Astrocyte of the spinal cord (primary cell): ENCODE measurements at places on chromosomes 5 and 9.
A peak's percentile ranks its signal among the peaks of the same experiment; 100 is the strongest.

GRCh38 chr5:143262393-143263174 is 140.9 kb downstream of the NR3C1 start:
- DNase-seq = peak; percentile 92

- DNase-seq = no peak
Observed at GRCh38 chr9:16475257-16475656, 395.2 kb downstream of the BNC2 start.

GRCh38 chr5:74951865-74952264 is 85.7 kb upstream of the FAM169A start:
- DNase-seq = no peak

DNA sequence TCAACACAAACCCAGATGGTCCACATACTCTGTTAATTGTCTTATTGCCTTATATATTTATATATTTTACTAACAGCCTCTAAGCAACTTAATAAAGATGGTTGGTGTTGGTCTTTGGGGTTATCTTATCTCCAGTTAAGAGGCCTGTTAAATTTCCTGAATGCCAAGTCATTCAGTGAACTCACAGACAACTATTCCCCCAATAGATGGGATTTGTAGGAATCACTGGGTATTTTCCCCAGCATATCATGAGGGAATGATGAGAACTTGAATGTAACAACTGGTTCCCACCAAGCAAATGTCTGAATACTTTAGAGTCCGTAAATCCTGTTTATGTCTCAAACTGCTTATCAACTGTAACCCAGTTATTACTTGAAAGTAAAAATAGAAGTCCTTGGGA is 42.7 kb upstream of the RETREG1 start:
- DNase-seq = no peak

GRCh38 chr9:2655411-2655901 is 33.9 kb downstream of the VLDLR start:
- DNase-seq = peak; percentile 96

GRCh38 chr9:4118666-4119065 is 181.2 kb downstream of the GLIS3 start:
- DNase-seq = no peak

DNA sequence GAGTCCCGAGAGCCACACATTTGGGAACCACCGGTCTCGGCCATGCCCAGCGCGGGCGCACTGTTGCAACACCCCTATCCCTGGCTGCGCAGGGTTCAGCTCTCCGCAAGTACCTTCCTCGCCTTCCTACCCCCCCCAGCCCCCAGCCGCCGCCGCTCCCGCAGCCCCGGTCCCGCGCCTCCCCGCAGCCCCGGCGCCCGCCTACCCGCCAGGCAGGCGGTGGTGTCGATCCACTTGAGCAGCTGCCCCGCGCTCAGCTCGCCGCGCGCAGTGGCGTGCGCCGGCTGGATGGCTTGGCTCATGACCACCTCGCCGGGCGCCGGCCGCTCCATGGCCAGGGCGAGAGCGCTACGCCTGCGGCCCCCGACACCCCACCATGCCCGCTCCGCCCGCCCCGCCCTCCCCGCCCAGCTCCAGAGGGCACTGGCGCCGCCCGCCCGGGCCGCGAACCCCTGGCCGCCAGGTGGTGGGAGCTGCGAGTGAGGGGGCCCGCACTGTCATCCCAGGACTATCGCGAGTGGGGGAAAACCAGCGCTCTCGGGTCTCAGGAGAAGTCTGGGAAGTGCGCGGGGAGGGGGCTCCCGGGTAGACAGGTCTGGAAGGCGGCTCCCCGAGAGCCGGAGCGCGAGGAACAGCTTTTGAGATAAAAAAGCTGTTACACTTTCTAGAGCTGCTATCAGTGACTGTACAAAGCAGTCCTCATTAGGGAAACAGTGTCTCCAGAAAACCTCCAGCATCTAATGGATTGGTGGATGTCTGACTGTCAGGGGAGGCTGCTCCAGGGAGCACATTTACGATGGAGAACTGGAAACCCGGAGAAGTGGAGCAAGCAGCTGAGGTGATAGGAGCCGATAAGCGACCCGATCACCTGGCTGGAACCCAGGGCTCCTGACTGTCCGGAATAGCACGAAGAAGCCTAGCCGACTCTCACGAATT is at the start of gene ACOT12:
Gene ACOT12, minus strand, starts transcription at position 352 of the 936 bp plus-strand sequence. Its CDS starts 20 bp downstream, at position 332.
- peak; percentile 15 for DNase-seq

GRCh38 chr5:41325074-41325473 is 111.7 kb upstream of the C6 start:
- no peak for DNase-seq

- no peak for DNase-seq
Observed at GRCh38 chr5:154097031-154097430, 58.3 kb downstream of the MFAP3 start.

DNA sequence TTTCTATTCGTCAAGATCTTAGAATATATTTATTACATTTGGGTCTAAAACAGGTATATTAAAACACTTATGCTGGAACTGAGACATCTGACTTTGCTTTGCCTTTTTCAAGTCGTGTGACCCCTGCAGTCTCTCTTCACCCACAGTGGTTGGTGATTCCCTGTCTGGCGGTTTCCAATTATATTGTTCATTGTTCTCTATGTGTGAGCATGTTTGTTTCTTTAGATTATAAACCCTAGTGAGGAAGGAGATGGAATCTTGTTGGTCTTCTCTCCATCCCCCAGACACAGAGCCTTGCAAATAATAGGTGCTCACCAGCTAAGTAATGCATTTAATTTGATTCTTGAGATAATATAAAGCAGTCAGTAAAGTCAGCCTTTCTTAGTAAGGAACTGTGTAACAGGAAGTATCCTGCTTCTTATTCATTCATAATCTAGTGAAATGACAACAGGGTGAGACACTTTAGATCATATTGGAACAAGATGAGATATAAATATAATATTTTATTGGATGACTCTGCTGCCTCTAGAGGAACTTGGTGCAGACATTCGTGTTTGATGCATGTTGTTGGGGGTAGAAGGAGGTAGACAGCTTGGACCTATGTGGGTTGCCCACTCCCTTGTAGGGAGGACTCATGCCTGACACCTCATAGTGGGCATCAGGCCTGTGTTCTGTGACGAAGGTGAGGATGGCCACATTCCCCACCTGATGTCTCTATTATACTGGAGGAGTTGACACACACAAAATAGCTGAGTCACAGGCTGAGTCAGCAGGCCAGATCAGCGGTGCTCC is 88.1 kb downstream of the FGF1 start:
- DNase-seq = peak; percentile 80

- no peak for DNase-seq
Observed at GRCh38 chr5:120452471-120452870, 11.6 kb upstream of the PRR16 start.

- DNase-seq = peak; percentile 55
Observed at GRCh38 chr9:88998911-88999310, 7.6 kb downstream of the S1PR3 start.

DNA sequence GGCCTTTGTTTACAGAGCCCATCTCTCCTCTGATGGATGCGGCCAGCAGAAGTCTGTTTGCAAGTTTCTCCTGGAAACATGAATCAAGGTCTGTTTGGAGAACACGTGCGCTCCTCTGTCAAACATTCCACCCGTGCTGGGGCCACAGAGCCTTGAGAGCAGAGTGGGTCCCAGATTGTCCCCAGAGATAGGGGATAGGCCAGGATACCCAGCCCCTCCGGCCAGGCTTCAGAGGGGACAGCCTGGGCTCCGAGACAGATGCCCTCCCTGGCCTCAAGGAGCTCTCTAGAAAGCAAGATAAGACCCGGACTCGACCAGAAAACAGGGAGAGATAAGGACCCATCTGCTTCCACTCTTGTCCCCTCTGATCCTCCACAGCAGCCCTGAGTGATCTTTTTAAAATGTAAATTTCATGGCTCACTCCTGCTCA is 40.4 kb upstream of the HAND1 start:
- DNase-seq = no peak

GRCh38 chr5:1651971-1652872 is 128.5 kb upstream of the LPCAT1 start:
- DNase-seq = no peak

GRCh38 chr5:32507738-32508434 is 63.3 kb upstream of the ZFR start:
- peak; percentile 69 for DNase-seq

GRCh38 chr9:86546712-86547111 is 192.5 kb upstream of the TUT7 start:
- DNase-seq = no peak

DNA sequence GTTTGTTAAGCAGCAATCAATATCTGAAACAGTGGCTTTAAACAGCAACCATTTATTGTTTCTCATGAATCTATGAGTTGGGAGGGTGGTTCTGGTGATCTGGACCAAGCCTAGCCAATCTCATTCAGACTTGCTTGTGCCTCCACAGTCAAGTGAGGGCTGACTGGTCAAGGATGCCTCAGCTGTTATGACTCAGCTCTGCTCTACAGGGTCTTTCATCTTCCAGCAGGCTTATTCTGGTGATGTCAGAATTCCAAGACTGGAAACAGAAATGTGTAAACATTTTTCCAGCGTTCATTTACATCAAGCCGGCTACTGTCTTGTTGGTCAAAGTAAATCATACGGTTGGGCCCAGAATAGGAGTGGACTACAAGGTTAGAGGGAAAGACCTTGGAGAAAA is 2.5 kb upstream of the PIP5K1B start:
- no peak for DNase-seq

GRCh38 chr5:45507178-45507577 is 189.0 kb downstream of the HCN1 start:
- peak; percentile 7 for DNase-seq

DNA sequence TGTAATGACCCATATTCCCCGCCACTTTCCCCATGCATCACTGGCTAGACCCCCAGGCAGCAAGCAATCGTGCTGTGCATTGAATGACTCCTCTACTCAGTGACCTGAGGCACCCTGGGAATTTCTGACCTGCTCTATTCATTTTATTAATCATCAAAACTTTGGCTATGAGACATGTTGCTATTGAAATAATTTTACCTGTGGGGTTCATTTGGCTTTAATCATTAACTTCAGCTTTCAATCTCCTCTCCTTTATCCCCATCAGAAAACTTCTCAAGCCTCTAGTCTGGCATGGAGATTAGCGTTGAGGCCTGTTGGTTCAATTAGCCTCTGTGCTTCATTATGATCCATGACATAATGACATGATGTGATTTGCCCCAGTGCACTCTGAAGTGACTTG is 429.0 kb downstream of the ZNF608 start:
- DNase-seq = no peak

DNA sequence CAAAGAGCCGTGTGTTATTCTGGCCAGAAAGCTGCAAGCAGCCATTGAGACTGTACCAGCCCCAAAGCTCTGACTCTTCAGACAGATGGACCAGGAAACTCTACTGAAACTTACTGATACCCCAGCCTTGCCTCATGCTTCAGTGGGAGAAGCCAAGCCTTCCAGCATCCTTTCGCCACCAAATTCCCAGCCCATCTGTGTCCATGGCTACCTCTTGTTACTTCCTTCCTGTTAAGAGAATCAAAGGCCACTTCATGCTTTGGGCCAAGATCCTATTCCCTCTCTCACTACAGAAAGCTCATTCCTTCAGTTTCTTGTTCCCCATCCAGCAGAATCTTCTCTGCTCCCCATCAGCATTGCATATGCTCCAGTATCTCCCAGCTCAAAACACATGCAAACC is 46.9 kb upstream of the FREM1 start:
- DNase-seq = no peak

GRCh38 chr5:172931001-172931536 is 28.2 kb upstream of the RPL26L1 start:
- DNase-seq = peak; percentile 87

DNA sequence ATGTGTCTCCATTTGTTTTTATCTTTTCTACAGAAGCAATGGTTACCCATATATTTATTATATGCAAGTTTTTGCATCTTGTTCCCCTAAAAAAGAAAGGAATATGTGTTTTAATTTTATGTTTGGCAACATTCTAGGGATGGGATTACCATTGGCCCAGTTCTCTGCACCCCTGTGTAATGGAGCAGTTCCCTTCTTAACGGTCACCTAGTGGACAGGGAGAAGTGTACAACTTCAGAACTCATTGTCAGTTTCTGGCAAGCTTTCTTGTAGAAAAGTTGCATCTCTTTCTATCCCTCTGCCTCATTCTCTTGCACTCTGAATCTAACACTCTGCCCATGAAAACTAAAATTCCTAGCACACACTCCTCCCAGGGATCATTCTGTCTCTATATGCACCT is 78.2 kb downstream of the DOCK8 start:
- DNase-seq = no peak

DNA sequence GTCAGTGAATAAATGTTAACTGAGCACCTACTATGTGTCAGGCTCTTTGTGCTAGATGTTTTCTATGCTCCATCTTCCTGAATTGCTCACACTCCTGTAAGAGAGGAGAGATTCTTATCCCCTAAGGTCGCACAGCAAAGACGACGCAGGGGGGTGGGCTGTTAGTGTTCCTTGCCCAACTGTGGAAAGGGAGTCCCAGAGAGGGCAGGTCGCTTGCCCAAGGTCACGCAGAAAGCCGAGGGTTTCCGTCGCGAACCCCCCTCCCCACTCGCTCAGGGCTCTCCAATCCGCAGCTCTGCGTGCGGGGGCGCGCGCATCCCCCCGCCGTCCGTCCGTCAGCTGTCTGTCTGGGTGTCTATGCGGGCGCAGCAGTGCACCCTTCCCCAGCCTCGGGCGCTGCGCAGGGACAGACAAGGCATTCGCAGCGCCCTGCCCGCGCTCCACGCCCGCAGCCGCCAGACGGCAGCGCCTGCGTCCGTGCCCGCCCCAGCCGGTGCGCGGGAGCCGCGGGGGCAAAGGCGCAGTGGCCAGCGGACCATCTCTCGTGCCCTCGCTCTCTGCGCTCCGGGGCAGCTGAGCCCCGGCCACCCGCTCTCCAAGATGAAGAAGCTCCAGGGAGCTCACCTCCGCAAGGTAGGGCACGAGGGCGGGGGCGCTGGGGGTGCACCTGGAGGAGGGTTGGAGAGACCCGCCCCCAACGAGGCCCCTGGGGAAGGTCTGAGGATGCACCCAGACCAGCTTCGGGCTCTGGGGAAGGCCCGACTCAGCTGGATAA is at the start of gene SLC6A7:
Gene SLC6A7, plus strand, starts transcription at position 335 of the 775 bp plus-strand sequence. Its CDS starts 266 bp downstream, at position 601.
- DNase-seq = no peak

- DNase-seq = no peak
Observed at GRCh38 chr5:31819926-31820516, 181.1 kb downstream of the PDZD2 start.

DNA sequence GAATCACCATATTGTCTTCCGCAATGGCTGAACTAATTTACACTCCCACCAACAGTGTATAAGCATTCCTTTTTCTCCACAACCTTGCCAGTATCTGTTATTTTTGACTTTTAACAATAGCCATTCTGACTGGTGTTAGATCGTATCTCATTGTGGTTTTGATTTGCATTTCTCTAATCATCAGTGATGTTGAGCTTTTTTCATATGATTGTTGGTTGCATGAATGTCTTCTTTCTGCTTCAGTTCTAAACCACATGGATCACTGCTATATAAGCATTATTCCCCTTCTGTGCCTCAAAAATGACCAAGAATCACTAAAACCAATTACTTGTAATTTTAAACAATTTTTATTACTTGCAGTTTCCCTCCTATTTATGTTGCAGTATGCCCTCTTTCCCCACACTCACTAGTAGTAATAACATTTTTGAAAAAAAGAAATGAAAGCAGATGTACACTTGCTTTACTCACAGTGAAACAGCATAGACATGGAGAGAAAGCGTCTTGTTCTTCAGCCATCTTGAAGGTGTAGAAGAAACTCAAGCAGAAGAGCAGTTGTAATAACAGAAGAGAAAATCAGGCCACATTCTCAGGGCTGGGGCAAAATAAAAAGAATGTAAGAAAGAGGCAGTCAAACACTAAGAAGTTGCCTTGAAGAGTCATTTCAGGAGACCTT is 4.5 kb upstream of the TMEM252 start:
- no peak for DNase-seq

- DNase-seq = peak; percentile 70
Observed at GRCh38 chr5:99355881-99356280, 427.1 kb upstream of the CHD1 start.

- DNase-seq = no peak
Observed at GRCh38 chr9:95017661-95018060, 291.2 kb downstream of the AOPEP start.

- no peak for DNase-seq
Observed at GRCh38 chr9:97850746-97851445, 2.1 kb upstream of the FOXE1 start.
